Stimulated activated CD8-positive, alpha-beta memory T cell treated with anti-CD3 and anti-CD28 coated beads, Interleukin-2, amount 100 ng/mL, for 48 hours (primary cell): ENCODE measurements at places on chromosomes 5 and 9.

DNA sequence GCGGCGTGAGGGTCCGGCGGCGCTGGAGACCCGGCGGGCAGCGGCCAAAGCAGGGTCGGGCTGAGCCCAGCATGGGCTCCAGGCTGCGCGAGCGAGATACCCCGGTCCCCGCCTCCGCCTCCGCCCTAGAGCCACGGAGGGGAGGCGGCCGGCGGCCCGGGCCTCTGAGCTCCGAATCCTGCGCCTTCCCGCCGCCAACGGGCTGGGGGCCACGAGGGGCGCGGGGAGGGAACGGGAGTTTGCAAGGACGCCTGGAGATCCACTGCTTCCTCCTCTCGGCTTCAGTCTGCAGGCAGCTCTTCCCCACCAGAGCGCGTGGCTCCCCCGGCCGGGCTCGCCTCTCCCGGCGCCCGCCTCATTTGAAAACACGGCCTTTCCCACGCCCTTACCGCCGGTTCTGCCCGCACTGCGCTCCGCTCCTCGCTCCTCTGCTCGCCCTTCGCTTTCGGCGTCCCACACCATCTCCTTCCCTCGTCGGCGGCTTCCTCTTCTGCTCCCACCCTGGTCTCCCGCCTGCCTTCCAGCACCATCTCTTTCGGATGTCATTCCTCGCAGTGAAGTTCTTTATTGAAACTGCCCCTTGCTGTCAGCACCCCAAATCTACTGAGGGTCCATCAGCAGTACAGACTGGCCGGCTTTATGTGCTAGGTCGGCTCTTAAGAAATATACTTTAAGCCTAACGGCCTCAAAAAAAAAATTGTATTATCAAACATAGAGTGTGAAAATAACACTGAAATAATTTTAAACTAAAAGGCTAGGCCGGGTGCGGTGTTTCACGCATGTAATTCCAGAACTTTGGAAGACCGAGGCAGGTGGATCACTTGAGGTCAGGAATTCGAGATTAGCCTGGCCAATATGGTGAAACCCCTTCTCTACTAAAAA is 105.0 kb upstream of the FAM120A start:
- no peak for DNase-seq

DNA sequence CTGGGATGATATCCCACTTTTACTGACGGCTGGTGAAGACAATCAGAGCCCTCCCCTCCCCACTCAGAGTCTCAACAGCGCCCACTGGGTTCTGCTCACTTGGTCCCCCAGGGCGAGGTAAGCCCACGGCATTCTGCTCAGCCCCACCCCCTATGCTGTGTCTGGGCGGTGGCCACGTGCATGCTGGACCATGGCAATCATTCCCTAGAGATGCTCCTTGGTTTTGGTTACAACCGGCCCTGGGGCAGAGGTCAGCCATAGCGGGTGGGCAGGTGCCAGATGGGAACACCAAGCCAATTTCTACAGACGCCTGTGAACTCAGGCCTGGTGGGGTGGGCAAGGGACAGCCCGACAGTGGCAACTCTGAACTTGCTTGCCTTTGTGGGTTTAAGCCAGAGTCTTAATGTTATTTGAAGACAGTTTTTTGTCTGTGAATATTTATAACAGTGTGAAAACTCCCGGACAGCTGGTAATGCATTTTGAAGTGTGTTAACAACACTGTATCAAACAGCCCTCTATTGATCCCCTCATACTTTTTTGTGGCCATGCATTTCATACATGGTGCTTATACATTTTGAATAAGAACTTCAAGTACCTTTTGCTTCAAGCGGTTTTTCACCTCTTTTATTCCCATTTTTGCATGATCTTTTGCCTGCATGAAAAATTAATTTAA is 94.2 kb downstream of the CRB2 start:
- no peak for DNase-seq

DNA sequence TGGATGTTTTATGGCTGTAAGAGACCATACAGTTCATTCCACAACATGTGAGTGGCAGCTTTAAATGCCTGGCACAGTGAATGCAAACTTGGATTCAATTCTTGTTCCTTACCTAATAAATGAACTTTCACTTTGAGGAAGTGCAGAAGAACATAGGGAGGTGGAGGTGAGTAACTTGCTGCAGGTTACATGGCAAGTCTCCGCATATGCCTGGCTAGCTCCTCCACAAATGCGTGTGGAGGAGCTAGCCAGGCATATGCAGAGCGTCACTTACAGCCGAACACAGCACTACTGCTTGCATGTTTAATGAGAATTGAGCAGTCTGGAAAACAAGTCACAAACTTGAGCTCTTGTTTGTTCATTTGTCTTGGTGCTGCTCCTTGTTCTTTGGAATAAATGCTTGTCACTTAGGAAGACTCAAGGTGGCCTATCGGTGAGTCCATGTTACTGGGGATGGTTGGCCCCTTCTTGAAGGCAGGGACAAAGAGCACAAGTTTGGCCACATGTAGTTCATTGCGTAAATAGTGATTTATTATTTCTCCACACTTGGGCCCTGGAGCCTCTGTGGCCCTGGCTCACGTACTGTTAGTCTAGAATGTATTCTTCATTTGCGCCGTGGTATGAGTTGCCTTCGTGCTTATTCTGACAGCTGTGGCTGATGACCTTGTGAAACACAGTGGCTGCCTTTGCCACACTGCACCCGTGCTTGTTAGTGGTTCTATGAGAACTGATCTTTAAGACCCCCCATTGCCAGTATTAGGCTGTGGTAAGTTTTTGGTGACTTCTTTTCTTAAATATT is 3.1 kb downstream of the ISOC1 start:
- no peak for DNase-seq

GRCh38 chr9:98310752-98311392 is 55.4 kb upstream of the TBC1D2 start:
- DNase-seq, result no peak

- DNase-seq, result no peak
Observed at GRCh38 chr5:140609126-140609525, 23.8 kb downstream of the CD14 start.

- no peak for DNase-seq
Observed at GRCh38 chr5:34804913-34805312, 34.1 kb upstream of the TTC23L start.

GRCh38 chr5:96615223-96615622 is 47.0 kb upstream of the CAST start:
- DNase-seq, result no peak

DNA sequence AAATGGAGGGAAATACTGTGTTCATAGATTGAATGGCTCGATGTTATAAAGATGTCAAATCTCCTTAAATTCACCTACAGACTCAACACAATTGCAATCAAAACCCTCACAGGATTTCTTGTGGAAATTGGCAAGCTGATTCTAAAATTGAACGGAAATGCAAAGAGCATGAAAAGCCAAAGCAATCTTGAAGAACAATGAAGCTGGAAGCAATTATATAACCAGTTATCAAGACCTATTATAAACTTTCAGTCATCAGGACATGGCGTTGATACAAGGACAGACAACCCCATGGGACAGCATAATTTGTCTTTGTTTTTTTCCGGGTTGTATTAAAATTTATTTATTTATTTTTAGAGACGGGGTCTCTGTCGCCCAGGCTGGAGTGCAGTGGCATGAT is 53.5 kb upstream of the OTULINL start:
- no peak for DNase-seq

DNA sequence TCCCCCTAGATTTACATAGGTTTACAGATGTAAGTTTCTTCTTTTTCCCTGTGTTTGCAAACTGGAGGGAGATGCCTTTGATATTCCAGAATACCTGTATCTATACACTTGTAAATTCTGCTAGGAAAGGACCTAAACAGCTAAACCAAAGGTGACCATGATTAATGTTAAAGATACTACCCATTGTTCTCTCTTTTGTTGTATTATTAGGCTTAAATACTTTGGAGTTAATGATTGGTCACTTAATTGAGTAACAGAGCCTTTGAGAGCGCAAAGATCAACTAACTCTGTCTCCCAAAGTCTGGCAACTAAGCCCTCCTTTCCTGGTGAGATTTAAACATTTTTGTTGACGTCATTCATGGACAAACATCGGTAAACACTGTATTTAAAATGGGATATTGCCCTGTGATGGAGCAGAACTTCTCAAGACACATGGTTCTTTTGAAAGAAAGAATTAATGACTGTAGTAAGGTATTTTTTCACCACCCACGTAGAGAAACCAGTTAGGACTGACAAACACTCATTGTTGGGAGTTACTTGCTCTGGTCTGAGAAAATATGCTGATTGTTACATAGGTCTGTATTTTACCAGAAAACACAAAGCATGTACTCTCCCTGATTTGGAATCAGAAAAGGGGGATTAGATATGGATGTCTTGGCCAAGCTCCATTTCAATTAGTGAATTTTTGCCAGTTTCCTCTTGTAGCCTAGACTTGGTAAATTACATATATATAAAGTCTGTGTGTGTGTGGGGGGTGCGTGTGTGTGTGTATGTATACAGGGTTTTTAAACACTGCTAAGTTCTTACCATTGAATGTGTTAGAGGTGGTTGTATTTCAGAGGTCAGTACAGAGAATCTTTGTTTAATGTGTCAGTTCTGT is 4.6 kb downstream of the VCAN start:
- DNase-seq, result no peak

DNA sequence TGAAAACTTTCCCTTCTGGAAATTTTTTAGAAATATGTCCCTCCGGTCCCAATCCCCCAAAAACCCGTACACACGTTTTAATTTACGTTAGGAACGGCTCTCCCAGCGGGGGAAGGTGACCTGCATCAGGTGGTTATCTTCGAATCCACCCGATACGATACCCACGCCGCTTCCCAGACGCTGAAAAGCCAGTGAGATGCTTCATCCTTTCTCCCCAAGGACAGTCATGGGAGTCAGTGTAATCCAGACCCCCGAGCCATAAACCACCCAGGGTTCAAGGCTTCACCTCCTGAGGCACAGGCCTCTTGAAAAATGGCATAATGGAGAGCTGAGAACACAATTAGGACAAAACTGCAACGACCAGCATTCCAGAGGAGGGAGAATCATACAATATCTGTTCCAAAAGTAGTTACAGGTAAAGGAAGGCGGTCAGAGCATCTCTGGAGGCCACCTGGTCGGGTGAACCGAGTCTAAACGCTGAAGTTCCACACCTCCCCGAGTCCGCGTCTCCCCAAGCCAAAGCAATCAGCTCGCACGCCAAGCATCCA is 857 bp downstream of the FAM169A start:
- no peak for DNase-seq

DNA sequence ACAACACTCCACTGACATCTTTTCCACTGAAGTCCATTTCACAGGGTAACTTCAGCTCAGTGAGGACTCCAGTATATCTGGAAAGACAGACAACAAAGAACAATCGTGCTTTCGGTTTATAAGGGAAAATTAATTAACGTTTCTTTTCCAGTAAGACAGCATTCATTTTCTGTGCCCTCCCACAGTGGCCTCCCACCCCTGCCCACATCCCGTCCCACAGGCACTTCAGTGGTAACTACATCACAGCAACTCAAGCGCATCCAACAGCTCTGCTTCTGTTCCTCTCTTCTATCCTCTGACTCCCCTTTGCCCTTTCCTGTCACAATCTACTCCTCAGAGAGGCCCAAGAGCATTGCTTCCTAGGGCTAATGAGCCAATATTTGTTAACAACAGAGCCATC is 40.3 kb downstream of the GLDC start:
- no peak for DNase-seq

DNA sequence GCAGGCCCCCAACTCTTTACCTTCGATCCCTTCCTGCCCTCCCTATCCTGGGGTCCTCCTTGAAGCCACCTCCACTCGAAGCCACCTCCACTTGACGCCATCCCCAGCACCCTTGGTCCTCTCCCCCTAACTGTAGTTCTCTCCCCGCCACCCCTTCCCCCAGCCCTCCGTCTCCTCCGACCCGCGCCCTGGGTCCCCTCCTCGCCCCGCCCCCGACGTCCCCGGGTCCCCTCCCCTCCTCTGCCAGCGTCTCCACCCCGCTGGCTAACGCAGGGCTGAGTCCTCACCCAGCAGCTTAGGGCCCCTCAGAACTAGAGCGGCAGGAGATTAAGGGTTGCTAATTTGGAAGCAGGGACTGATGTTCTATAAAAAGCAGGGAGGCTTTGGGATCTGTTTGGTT is 30.6 kb upstream of the ANKRD33B start:
- no peak for DNase-seq

- DNase-seq, result no peak
Observed at GRCh38 chr5:145859897-145860296, 12.9 kb downstream of the GRXCR2 start.

DNA sequence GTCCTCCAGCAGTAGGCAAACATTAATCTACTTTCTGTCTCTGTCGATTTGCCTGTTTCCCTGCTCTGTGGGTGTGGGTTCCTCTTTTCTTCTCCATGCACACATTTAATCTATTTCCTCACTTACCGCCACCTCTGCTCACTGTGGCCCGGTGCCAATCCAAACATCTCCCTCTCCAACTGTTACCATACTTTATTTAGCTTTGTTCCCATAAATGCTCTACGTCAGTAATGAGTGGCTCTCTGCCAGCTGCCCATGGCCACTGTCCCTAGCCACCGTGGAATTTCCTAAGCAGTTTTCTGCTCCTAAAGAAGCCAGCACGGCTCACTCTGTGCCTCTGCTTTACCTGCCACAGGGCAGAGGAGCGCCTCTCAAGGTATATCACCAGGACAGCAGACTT is 19.5 kb upstream of the GOLPH3 start:
- no peak for DNase-seq

DNA sequence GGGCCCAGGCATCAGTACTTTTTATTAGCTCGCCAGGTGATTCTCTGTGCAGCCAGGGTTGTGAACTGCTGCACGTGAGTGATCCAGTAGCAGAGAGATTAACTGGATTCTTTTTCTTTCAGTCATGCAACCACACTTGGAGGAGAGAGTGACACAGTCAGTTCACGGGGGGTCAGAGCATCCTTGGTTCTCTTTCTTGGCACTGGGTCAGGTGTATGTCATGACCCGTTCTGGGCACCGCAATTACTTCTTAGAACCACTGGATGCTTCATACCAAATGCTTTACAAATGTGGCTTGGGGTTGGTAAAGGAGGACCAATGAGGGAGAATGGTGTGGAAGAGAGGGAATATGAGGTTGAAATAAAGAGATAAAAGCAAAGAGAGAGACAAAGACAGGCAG is 368.7 kb downstream of the MLLT3 start:
- DNase-seq, result no peak

GRCh38 chr9:83413367-83413766 is 124.8 kb downstream of the FRMD3 start:
- DNase-seq, result no peak

DNA sequence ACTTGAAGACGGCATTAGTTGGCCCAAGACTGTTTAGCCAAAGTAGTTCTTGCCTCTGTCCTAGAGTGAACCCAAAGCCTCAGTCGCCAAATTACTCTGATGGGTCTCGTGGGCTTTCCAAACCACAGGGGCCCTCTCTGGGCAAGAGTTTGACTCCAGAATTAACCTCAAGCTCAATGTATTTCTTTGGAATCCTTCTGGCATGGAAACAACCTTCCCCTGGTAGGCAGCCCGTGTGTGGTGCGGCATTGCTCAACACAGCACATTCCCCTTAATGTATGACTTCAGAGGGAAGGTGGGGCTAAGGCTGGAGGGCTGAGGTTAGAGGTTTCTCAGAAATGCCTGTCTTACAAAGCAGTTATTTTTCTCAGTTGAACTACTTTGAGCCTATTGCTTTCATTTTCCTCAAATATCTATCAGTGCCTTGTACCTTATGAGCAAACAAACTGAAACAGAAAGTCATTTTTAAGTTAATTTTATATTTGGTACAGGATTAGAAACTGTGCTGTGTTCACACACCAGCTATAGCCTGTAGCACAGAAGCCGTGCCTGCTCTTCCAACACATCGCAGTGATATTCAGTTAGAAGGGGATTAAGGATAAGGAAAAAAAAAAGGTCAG is 123.9 kb upstream of the HAPLN1 start:
- DNase-seq, result no peak
